ENCODE measurements at places on chromosomes 1 and 21. TPM values are rescaled to one million over a fixed set of nuclear protein-coding genes. Genes with fewer than 3 reads are reported as not detected.

B3GALT2 gene
- total RNA-seq: 0.88 TPM

PPIAL4G gene
- total RNA-seq: not detected

EDARADD gene
- total RNA-seq: 0.24 TPM

DNA sequence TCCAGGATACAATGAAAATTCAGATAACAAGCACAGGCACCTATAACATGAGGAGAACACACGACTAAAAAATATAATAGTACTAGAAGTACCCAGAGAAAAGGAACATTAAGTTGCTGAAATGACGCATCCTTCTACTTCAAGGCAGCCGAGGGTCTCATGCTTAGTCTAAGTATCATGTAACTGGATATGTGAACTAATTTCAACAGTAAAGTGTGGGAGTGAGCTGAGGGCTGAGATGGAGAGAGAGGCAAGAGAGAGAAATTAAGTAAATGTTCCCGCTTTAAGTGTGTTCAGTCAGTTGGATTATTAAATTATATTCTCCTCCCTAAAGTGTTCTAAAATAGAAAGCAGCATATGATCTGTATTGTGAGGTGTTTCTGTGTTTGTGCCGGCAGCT, 152.2 kb upstream of the KRTAP19-8 start:
- no peak for DNase-seq

GRCh38 chr1:160020196-160020595, 11.6 kb downstream of the PIGM start:
- no peak for DNase-seq

GRCh38 chr1:192766009-192766625, 42.7 kb upstream of the RGS2 start:
- no peak for DNase-seq

DNA sequence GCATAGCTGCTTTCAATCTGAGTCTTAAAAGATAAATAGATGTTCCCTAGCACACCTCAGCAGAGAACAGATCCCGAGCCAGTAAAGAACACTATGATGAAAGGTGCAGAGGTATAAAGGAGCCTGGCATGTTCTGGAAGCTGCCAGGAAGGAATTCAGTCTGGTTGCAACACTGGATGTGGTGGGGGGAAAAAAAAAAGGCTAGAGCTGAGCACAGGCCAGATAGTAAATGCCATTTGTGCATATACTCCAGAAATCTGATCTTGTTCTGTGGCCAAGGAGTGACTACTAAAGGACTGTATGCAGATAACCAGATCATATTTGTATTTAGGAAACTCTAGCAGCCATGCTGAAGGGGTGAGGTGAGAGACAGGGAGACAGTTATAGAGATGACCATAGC, 240.3 kb downstream of the VAV3 start:
- DNase-seq: no peak

DNA sequence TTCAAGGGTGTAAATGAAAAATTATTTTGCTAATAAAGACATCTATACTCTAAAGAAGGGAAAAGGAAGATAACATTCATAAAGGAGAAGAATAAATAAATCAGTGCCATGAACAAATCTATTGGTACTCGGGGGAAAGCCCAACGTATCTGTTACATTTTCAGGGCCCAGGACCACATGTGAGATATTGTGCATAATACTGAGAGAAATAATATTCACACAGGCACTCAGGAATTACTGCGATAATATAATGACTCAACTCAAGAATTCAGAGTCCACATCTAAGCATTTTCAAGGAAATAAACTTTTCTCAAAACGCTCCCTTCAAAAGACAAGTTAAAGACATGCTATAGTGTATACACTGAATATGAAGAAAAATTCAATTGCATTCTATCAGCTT, 108.8 kb downstream of the SMYD2 start:
- DNase-seq: no peak

BCAR3 gene
- 10.4 TPM for total RNA-seq

All from posterior vena cava (tissue), 2 donors.